ENCODE measurements at places on chromosomes 5 and 9. TPM values are rescaled to one million over a fixed set of nuclear protein-coding genes. Genes with fewer than 3 reads are reported as not detected.
A peak's percentile ranks its signal among the peaks of the same experiment; 100 is the strongest.

DNA sequence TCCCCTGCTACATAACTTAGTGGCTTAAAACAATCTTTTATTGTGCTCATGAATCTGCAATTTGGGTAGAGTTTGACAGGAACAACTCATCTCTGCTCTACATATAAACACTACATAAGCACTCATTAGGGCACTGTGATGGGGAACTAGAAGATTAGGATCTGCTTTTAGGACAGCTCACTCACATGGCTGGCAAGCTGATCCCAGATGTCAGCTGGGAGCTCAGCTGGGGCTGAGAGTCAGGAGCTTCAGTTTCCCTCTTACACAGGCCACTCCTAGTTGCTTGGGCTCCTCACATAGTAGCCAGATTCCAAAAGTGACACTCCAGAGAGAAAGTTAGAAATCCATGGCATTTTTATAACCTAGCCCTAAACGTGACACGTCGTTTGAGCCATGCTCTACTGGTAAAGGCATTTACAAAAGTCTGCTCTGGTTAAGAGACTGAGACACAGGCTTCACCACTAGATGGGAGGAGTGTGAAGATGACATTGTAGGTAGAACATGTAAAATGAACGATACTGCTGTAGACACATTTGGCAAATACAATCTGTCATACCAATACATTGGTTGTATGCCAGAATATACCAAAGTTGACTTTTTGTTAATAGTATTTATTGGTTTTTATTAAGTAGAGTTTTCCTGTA lies 23.6 kb downstream of the SCAI start:
- no peak for DNase-seq

DNA sequence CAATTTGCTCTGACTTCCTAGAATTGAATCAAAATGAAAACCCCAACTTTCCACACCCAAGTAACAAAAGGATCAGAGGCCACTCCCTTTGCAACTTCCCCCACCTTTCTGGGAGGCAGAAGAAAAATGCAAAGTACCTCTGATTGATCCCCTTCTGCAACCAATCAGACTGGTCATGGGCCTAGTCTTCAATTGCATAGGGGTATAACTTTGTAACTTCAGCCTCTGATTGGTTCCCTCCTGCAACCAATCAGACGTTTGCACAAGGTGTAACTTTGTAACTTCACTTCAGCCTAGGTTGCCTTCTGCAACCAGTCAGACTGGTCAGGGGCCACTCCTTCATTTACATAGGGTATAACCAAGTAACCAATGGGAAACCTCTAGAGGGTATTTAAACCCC lies 38.3 kb upstream of the CNOT6 start:
- no peak for DNase-seq

DNA sequence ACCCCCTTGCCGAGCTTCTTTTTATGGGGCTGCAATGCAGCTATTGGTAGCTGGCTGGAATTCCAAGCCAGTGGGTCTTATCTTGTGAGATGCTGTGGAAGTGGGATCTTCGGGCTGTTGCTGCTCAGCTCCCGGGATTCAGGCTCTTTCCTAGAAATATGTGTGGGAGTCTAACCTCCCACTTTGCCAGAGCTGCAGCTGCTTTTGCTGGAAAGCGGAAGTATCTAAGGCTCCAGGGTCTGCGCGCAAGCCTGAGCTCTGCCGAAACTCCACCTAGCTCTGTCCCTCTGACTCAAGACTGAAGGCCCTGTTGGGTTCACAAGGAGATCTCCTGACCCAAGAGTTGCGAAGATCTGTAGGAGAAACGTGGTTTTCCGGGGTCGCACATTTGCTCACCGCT lies 151.1 kb upstream of the ANKRD55 start:
- DNase-seq = no peak

DNA sequence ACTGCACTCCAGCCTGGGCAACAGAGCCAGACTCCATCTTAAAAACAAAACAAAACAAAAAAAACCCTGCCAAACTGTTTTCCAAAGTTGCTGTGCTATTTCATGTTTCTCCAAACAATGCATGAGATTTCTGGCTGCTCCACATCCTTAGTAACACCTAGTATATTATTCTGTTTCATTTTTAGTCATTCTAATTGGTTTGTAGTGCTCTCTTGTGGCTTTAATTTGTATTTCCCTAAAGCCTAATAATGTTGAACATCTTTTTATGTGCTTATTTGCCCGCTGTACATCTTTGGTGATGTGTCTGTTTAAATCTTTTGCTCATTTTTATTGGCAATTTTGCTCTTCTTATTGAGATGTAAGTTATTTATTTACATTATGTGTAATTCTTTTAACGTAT lies 18.4 kb upstream of the TTC1 start:
- no peak for DNase-seq

- peak; percentile 9 for DNase-seq
Measured at GRCh38 chr9:133982971-133983720, 9.0 kb downstream of the VAV2 start.

DNA sequence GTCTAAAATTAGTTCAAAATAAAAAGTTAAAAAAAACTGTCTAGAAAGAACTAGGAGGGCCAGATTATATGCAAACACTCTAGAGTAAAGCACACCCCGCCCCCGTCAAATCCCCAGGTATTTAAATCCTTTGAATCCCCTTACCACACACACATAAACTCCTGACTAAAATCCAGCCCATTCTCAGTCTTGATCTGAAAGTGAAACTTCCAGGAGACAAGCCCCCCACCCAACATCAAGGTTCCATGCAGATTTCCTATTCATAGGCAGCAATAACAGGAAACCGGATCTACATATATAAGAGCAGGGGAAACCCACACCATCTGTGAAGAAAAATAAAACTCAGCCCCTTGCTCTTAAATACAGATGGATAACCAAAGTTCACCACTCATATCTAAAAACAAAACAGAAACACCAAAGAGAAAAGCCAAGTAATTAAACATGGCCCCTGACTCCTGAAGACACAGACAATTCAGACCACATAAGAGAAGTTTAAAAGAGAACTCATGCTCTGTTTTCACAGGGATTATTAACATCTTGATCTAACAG lies 42.3 kb downstream of the MARCHF3 start:
- no peak for DNase-seq

- no peak for DNase-seq
Measured at GRCh38 chr5:10577371-10578292, 13.8 kb downstream of the ANKRD33B start.

DNA sequence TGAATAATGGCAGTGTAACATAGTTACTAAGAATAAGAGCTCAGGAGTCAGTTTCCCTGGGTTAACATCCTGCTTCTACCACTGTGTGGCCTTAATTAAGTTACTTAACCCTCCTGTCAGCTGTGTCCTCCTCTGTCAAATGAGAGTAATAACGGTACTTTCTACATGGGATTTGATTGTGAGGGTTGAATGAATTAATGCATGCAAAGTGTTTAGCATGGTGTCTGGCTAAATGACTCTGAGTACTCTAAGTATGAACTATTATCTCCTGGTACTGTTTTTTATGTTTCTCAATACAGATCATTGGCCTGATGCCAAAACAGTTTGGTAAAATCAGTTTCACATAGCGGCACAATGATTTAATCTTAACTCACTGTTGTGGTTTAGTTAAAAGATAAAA lies 19.6 kb downstream of the ZNF131 start:
- no peak for DNase-seq

- DNase-seq = no peak
Measured at GRCh38 chr5:147767048-147767447, 15.5 kb downstream of the JAKMIP2 start.

DNA sequence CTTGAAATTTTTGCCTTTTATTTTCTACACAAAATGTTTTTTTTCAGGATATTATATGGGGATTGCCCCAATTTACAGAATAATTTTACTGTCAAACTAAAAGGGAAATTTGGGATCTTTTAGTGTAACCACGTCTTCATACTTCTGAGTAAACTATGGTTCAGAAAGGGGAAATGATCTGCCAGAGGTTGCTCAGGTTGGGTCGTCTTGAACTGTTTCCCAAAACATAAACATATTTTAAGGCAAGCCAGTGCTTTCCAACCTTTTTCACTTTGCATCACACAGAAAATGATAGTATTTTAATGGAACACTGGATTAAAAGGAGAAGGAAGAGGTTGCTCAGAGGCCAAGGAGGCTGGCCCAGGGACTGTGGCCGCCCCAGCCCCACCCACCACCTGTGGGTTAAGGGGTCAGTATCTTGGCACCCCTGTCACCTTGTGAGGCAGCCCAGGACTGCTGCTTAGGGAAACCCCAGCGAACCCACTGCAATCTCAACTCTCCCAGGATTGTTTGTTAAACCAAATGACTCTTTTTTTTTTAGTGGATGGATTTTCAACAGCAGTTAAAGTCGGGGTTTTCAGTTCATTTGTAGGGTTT lies 142.7 kb upstream of the DHFR start:
- no peak for DNase-seq

Gene NPR3
- 0.23 TPM for total RNA-seq

Gene SLC2A8
- total RNA-seq = 33.9 TPM

Gene PCDHA9
- 1.4 TPM for total RNA-seq

Gene GLRA1
- not detected for total RNA-seq

Gene NRG2
- total RNA-seq = 0.73 TPM

Gene ORM1
- 7.2 TPM for total RNA-seq
